Non-pigmented ciliary epithelial cell (primary cell): ENCODE measurements at places on chromosomes 5 and 9.

- no peak for DNase-seq
These were observed 89.8 kb upstream of the RPS23 start for GRCh38 chr5:82367930-82368329.

DNA sequence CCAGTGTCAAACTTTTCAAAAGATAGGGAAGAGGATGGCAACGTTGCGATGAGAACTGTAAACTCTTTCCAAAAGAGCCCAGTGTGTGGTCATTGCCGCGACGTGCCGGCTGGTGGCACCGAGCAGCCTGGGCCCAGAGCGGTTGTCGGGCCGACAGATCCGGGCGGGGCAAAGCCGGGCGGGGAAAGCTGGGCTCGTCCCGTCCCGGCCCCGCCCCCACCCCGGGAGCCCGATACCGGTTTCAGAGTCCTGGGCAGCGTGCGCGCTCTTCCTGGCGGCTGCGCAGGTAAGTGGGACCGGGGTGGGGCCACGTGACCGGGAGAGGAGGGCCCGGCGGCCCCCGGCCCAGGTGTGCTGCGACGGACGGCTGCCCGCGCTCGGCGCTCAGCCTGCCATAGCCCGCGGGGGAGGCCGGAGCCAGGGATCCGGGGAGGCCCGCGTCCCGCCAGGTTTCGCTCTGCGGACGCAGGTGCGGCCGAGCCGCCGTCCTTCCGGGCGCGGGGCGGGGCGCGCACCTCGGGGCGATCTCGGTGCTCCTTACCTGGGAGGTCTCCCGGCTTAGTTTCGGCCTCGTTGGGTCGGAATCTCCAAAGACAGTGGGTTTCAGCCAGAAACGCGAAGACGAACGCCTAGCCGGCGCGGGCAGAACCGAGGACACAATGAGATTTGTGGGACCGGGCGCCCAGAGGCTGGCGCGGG is at the start of gene MARVELD2:
MARVELD2 (plus strand) TSS at position 232 of the 699 bp plus-strand sequence. CDS start 4,270 bp downstream, outside the sequence.
- DNase-seq, result no peak

GRCh38 chr9:7104625-7105024 is 346.9 kb downstream of the KDM4C start:
- no peak for DNase-seq

DNA sequence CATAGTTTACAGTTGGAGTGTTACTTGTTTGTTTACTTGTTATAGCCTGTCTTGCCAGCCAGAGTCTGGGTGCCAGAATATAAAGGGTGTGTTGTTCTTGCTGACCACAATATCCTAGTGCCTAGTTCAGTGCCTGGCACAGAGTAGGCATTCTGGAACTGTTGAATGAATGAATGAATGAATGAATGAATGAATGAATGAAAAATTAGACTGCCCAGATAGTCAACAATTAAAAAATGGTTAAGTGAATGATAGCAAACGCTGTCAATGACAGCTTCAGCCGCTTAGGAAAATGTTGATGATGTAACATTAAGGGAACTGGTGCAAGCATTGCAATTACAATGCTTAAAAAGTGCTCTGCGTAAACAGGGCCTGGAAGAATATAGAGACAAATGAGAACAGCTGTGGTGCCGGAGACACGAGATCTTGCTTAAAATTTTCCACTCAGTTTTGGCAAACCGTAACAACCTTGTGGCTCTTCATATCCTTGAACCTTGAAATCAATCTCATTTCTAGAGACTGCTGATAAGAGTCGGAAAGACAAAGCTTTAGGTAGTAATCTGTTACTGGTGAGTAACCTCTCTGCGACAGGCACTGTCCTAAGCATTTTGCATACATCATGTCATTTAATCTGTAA is 4.7 kb upstream of the TTLL11 start:
- DNase-seq, result no peak

DNA sequence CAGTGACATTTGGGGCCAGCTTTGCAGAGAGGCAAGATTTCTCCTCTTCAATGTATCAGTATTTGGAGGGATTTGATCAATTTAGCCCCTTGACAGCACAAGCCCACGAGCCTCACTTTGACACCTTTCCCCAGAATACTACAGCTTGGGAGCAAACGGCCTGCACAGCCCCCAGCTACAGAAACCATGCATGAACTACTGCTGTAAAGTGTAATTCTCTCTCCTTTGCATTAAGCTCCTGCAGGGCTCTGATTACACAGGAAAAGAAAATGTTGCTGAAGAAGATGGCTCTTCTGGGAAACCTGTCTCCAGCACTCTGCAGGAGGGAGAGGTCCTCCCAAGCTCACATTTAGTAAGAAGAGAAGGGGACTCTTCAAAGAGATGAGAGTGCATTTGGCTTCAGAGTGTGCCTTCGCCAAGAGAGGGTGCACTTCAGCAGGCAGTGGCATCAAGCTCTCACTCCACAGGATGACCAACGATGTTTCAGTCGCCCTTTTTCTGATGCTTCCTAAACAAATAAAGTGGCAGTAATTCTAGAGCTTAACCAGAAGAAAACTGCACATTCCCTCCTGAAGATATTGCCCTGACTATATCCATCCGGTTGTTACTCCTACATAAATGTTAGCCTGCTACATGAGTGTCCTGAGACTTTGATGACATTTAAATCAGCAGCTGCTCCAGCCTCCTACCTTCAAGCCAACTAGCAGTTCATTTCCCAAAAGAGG is 272.2 kb downstream of the AUH start:
- DNase-seq, result no peak

GRCh38 chr5:161546470-161547301 is at the start of gene GABRB2:
Gene GABRB2 (minus strand): TSS chr5:161546725. CDS start chr5:161546643, 82 bp downstream.
- DNase-seq, result no peak

DNA sequence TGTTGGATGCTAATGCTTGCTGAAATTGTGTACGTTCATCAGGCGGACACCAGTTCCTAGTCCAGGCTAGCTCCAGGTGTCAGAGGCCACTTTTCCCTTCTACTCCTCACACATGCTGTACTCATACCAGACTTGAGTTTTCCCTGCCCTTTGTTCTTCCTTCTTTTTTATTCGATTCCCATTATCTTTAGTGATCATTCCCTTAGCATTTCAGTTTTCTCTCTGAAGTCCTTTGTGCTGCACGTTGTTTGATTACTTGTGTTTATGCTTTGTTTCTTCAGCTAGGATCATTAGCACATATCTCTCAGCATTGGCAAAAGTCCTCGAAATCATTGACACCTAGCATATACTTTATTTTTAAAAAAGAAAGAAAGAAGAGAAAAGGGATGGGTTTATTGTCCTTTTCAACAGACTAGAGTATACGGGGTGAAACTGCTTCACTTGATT is 409 bp upstream of the COX7C start:
- no peak for DNase-seq

- DNase-seq, result no peak
These were observed 10.4 kb downstream of the TEX48 start for GRCh38 chr9:114671605-114672004.

GRCh38 chr9:22033012-22033630 is 24.0 kb upstream of the CDKN2B start:
- DNase-seq, result no peak

DNA sequence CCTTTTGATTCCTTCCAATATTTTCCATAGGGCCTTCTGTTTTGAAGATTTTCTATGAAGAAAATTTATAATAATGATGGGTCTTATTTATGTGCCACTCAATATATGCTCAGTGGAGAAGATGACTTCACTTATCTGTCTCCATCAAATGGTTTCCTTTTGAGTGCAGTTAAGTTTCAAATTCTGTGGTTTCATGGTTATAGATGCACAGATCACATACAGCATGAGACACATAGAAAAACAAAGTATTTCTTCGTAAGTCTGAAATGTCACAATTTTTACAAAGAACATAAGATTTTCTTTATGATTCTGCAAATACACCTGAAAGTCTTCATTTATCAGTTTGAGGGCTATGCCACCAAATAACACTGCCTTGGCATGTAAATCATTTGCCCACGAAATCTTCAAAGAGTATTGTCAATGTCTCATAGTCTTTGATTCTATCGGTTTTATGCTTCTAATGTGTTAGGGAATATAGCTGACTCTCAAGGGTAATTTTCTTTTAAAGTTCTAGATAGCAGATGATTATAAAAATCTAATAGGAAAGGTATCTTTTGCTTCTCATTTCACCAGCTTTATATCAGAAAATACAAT is 14.1 kb downstream of the CFAP95 start:
- DNase-seq, result no peak

GRCh38 chr9:1001838-1002237 is 25.4 kb downstream of the DMRT3 start:
- DNase-seq, result no peak

- DNase-seq, result peak; percentile 67
These were observed 38.3 kb downstream of the FAM78A start for GRCh38 chr9:131237931-131238401.

GRCh38 chr5:132829742-132830435 is 558 bp downstream of the SHROOM1 start:
- no peak for DNase-seq

GRCh38 chr5:143921525-143922311 is 109.8 kb downstream of the HMHB1 start:
- peak; percentile 73 for DNase-seq

- DNase-seq, result no peak
These were observed 11.0 kb upstream of the IFNA1 start for GRCh38 chr9:21429191-21429590.

- no peak for DNase-seq
These were observed 59.3 kb downstream of the COMMD10 start for GRCh38 chr5:116144103-116144502.

DNA sequence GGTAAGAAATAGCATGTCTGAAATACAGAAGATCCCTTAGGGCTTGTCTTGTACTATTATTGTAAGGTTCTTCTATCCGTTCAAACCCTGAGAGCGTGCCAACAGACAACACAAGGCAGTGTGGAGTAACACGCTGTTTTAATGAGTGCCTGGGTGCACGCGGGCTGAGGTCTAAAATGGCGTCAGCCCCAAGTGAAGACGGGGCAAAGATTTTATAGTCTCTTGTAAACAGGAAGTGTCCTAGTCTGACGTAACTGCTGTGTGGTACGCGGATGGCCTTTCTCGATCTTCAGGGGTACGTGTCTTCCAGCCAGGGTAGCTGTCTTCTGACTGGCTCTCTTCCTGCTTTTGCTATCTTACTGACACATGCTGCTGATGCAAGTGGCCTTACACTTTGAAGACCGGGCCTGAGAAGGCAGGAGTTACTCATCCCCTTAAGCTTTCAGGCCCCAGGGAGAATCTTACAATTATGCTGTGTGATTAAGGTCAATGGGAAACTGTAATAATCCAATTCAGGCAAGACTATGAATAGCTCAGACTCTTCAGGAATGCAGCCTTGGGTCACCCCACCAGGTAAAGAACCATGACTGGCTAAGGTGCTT is 1812.0 kb upstream of the CDH9 start:
- DNase-seq, result no peak

- no peak for DNase-seq
These were observed 13.4 kb downstream of the AUH start for GRCh38 chr9:91348191-91348807.

- no peak for DNase-seq
These were observed 49.9 kb downstream of the USP20 start for GRCh38 chr9:129885018-129885669.

GRCh38 chr5:171365351-171365750 is 22.3 kb upstream of the NPM1 start:
- no peak for DNase-seq

DNA sequence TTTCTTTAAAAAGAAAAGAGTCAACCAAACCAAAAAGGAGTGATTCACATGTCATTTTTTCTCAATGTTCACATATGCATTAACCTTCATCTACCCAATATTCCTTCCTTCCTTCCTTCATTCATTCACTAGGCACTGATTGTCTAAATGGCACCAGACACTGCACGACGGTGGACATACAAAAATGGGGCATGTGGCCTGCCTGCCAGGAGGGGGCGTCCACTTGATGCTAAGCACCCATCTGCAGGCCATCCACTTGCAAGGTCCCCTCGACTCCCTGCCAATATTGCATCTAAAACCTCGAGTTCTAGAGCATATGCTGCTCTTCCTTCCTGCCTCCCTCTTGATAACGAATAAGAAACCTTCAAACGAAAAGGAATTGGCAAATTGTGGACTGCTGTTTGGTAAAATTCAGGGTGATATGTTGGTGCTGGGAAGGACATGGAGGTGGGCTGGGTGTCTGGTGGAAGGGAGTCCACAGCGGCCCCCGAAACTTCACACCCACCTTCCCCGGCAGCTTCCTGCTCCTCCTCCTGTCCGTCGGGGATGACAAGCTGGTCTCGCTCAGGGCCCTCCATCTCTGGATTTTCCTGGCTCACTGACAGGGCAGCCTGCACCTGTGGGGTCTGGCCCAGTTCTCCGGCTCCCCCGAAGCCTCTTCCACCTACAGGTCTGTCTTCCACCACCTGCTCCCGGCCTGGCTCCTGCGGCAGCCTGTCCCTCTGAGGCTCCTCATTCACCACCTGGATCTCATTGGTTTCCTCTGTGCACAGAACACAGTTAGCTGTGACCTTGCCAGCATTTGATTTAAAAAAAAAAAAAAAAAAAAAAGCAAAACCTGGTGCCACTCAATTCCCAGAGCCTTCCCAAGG is 64.3 kb downstream of the GOLM1 start:
- DNase-seq, result no peak

GRCh38 chr5:176743868-176744583 is 66.3 kb upstream of the UNC5A start:
- no peak for DNase-seq

DNA sequence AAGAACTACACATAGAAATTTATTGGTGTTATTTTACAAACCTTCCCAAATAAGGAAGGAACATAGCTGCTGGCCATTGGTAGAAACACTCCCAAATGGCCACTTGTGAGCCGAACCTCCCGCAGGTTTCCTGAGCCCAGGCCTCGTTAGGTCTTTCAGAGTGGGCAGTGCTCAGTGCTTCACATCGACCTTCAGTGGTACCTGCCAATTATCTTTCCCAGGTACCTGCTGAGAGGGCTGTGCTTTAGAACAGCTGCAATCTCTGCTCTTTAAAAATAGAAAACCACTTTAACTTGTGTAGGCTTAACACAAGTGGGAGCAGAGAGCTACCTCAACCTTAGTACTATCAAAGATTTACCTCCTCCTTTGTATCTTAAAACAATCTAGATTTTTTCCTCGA is 334.1 kb downstream of the RFX3 start:
- DNase-seq, result no peak

DNA sequence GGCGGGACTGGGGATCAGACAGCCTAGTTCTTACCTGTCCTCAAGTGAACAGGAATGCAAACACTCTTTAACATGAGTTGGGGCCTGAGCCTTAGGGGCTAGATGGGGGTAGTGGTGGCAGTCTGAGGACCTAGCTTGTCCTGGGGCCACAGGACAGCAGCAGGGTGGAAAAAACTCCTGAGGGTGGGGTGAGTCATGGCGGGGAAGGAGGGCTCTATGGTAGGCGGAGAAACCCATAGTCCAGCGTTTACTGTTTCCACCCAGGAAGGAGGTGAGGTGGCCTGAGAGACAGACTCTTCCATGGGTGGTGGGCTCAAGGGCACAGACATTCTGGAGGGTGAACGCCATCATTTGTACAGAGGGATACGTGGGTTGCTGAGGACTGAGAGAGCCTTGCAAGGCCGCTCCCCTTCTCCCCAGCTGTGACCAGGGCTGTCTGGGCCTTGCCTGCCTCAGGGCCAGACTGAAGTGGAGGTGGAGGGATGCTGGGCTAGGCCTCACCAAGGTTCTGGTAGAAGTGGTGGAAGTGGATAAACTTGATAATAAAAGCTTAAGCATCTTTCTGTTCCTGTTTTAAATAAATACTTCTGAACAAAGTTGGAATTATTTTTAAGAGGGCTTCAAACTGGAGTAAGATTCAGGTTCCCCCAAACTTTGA is 1.1 kb upstream of the TSPAN17 start:
- no peak for DNase-seq

GRCh38 chr9:13613296-13613695 is 333.8 kb upstream of the MPDZ start:
- no peak for DNase-seq

- no peak for DNase-seq
These were observed 508.4 kb downstream of the NFIB start for GRCh38 chr9:13805546-13805945.

GRCh38 chr5:143561219-143561618 is 157.7 kb upstream of the NR3C1 start:
- DNase-seq, result no peak
